Activated CD8-positive, alpha-beta T cell treated with anti-CD3 and anti-CD28 coated beads, Interleukin-2, amount 10 ng/mL, durations not matched to agents 7 days and 5 days (primary cell): ENCODE measurements at places on chromosomes 3 and 15.

- no peak for DNase-seq
Observed at GRCh38 chr3:190183121-190183520, 62.4 kb upstream of the P3H2 start.

- DNase-seq: no peak
Observed at GRCh38 chr3:121566773-121567172, 976 bp upstream of the ARGFX start.

- no peak for DNase-seq
Observed at GRCh38 chr3:112974178-112974517, 755 bp downstream of the CD200R1 start.

- no peak for DNase-seq
Observed at GRCh38 chr15:81097890-81098280, 36.2 kb upstream of the CFAP161 start.

- no peak for DNase-seq
Observed at GRCh38 chr3:113649174-113649845, 47.1 kb downstream of the USF3 start.

DNA sequence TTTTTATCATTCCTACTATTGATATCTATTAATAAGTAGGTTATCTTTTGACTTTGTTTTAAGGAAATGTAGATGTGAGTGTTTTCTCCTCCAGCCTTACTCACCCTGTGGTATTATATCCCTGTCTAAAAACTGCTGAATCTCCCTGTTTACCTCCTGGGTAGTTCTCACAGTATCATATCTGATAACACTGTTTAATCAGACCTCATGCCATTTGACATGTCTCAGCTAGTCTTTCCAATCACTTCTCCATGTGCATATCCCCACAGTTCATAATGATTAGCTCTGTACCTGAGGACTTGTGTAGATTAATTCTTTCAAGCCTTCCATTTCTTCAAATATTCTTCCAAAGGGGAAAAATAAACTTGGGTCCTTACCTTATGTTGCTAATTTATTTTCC lies 30.7 kb downstream of the DUOX2 start:
- no peak for DNase-seq

- no peak for DNase-seq
Observed at GRCh38 chr3:101495552-101495951, 17.5 kb downstream of the SENP7 start.

DNA sequence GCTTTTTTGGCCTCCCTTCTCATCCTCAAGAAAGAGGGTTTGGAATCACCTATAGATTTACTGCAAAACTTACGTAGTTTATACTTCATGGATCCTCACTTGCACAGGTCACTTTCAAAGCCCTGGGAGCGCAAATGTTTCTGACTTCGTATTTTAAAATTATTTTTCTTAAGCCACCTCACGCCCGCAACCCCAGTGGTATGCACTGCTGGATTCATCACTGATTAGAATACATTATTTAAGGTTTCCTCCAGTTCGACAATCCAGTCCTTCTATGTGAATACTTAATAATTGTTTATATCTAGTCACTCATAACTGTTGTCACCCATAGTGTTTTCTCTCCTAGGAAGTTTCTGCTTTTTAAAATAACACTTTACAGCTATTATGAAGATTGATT lies 339.9 kb downstream of the CHL1 start:
- no peak for DNase-seq

- DNase-seq: no peak
Observed at GRCh38 chr15:74958320-74958907, 1.8 kb upstream of the RPP25 start.

- no peak for DNase-seq
Observed at GRCh38 chr3:60337421-60337820, 913.8 kb downstream of the FHIT start.

- no peak for DNase-seq
Observed at GRCh38 chr3:46359733-46360493, 6.0 kb downstream of the CCR2 start.

- peak; percentile 37 for DNase-seq
Observed at GRCh38 chr3:33008282-33008681, 56.8 kb downstream of the CCR4 start.

GRCh38 chr15:73442421-73442820 lies 543 bp upstream of the REC114 start:
- DNase-seq: no peak

DNA sequence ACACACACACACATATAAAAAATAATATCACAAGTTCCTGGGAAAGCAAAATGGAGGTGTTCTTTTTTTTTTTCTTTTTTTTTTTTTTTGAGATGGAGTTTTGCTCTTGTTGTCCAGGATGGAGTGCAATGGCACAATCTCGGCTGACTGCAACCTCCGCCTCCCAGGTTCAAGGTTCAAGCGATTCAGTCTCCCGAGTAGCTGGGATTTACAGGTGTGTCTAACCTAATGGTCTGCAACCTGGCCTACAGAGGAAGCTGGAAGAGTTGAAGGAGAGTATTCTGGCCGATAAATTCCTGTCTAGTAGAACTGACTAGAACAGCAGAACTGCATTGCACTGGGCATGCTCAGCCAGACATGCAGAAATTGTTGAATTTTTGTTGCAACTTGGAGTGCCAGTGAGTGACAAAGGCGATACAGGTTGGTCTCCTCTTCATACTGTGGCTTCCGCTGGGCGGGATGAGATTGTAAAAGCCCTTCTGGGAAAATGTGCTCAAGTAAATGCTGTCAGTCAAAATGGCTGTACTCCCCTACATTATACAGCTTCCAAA lies 22.4 kb upstream of the EIF4A2 start:
- DNase-seq: no peak

DNA sequence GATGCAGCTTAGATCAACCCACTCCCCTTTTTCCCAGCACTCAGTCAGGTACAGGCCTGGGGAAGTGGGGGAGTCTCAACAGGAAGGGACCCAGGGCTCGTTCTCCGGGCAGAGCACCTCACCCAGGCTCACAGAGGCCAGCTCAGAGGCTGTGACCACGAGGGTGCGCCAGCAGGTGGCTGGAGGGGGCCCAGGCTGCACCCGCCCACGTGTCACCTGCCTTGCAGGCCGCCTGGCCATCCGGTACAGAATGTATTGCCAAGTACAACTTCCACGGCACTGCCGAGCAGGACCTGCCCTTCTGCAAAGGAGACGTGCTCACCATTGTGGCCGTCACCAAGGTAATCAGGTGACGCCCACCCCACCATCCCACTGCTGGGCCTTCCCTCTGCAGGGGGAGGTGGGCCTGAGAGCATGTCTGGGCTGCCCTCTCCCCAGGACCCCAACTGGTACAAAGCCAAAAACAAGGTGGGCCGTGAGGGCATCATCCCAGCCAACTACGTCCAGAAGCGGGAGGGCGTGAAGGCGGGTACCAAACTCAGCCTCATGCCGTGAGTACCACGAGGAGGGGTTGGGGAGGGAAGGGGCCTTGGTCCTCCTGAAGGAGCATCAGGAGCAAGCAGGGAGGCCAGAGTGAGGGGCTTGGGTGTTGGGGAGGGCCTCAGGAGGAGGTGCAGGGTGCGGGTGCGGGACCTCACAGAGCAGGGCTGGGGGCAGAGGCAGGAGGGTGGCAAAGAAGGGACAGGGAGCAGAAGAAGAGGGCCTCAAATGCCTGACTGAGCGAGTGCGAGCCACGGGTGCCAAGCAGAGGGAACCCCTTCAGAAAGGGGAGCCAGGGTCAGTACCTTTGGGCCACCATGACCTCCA lies 14.0 kb upstream of the LMAN1L start:
- DNase-seq: no peak

- DNase-seq: no peak
Observed at GRCh38 chr3:123723070-123723469, 138.2 kb upstream of the HACD2 start.

GRCh38 chr3:98701071-98701675 lies 62.0 kb upstream of the ST3GAL6 start:
- no peak for DNase-seq

- DNase-seq: no peak
Observed at GRCh38 chr3:72745146-72745999, 102.9 kb downstream of the SHQ1 start.

- no peak for DNase-seq
Observed at GRCh38 chr3:57142411-57142723, 22.8 kb downstream of the IL17RD start.

DNA sequence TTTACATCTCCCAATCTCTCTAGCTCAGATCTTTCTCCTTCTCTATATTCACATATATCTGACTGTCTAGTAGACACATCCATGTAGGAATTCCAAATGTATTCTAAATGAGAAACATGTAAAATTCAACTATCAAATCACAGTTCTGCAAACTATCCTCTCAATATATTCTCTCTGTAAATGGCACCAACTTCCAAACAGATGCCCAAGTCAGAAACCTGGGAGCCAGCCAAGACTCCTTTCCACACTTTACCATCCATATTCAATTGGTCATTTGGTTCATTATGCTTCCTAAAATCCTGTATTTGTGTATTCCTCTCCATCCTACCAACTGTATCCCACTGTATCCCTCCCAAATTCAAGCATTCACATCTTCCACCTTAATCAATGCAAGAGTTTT lies 53.0 kb upstream of the INO80 start:
- no peak for DNase-seq

DNA sequence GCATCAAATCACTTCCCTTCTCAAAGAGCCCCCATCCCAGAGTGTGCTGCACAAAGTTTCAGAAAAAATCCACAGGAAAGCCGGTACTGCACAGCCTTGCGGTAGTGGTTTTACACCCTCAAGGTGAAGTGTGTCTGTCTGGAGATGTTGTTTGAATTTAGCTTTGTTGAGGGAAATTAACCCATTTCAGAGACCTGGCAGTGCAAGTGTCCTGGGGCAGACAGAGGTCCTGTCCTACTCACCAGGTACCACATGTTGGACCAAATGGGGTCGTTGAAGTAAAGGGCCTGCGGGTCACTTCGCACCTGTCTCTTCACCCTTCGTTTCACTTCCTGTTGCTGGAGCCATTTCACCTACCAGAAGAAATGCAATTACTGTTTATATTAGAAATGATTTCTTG lies 57.8 kb downstream of the PCSK6 start:
- no peak for DNase-seq

- no peak for DNase-seq
Observed at GRCh38 chr3:63976161-63976871, 47.0 kb downstream of the PSMD6 start.

DNA sequence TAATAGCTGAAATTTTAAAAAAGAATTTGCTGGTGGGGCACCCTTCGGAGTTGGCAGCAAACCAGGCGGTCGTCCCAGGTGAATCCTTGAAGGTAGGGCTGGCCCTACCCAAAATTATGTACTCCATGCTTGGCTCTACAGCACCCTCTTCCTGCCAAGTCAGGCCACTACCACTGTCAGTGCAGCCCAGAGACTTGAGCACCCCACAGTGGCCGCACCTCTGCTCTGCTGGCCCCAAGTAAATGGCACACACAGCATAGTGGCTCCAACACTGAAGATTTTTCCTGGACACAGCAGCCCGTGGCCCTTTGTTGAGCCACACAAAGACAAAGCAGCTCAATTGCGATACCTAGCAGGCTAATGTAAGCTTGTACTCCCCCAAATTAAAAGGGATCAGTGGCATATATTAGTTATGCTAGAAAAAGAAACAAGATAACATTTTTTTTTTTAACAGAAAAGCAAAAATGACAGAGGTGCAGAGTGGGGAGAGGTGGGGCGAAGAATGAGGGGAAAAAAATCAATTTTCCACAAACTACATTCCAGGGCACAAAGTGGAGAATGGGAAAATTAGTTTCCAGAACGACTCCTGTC lies 250.5 kb downstream of the UACA start:
- peak; percentile 79 for DNase-seq

DNA sequence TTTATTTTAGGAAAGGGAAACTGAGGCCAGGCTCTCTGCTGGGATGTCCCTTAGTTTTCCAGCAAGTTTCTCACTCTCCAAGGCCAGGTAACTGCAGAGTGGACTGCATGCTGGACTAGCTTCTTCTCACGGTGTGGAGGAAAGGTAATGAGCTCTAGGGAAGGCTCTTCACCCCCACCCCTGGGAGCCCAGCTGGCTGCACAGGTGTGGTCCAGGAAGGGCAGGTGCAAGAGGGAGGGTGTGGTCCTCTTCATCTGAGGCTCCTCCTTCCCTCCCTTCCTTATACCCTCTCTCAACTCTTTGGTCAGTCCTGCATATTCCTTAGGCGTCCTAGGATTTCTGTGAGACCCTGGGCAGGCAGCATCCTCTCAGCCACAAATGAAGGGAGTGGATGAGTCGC lies 33.9 kb downstream of the RNU5B-1 start:
- DNase-seq: no peak

GRCh38 chr15:55353025-55353424 lies 34.0 kb downstream of the PIGB start:
- no peak for DNase-seq

- no peak for DNase-seq
Observed at GRCh38 chr3:18035641-18036449, 293.4 kb upstream of the TBC1D5 start.

GRCh38 chr3:177935047-177935446 lies 601.2 kb upstream of the KCNMB2 start:
- no peak for DNase-seq

GRCh38 chr15:57423599-57424140 lies 47.4 kb downstream of the CGNL1 start:
- DNase-seq: no peak

DNA sequence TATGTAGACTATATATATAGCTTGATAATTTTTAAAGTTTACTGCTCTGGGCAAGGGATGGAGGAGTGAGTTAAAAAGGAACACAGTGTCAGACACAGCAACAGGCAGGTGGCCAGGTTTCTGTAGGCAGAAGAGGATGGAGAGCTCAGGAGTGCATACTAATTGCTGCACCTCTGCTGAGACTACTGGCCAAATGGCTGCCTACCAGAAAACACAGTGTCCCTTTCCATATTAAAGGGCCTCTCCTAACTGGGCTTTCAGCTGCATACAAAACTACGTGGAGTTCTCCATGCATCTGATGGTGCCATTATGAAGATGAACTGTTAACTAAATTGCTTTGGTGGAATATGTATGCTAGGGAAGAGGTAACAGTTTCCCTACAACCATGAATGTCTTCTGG lies 1.8 kb downstream of the ATP13A4 start:
- DNase-seq: no peak

GRCh38 chr15:29455055-29455454 lies 185.4 kb upstream of the NSMCE3 start:
- DNase-seq: no peak

- no peak for DNase-seq
Observed at GRCh38 chr3:104088738-104089137, 1278.0 kb upstream of the ALCAM start.

GRCh38 chr15:83285979-83286553 lies 1.6 kb upstream of the BNC1 start:
- no peak for DNase-seq

- peak; percentile 40 for DNase-seq
Observed at GRCh38 chr3:4474683-4475490, 7.8 kb upstream of the SUMF1 start.

GRCh38 chr3:66706890-66707289 lies 206.1 kb upstream of the LRIG1 start:
- no peak for DNase-seq

- no peak for DNase-seq
Observed at GRCh38 chr15:25730918-25731317, 132.2 kb downstream of the ATP10A start.
